Inflammatory macrophage treated with lipopolysaccharide for 1 hour (primary cell): ENCODE measurements at places on chromosomes 16 and 17.

- no peak for DNase-seq
These were observed 10.2 kb upstream of the ZNF18 start for GRCh38 chr17:12007466-12007865.

DNA sequence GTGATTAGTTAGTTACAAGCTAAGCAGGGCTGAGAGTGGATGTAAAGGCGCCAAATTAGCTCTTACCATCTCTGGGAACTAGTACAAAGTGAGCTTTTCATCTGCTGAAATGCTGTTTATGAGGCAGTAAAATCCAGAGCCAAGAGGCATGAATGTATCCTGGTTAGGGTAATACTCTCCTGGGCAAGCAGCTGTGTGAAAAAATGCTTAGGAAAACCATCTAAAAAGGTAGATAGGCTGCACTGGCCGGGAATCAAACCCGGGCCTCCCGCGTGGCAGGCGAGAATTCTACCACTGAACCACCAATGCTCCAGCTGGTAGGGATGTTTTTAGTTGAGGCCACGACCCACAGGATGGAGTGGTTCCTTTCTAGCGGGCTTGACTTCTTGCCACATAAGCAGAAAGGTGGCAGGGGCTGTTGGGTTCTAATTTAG lies 23.0 kb downstream of the VAC14 start:
- DNase-seq, result no peak

DNA sequence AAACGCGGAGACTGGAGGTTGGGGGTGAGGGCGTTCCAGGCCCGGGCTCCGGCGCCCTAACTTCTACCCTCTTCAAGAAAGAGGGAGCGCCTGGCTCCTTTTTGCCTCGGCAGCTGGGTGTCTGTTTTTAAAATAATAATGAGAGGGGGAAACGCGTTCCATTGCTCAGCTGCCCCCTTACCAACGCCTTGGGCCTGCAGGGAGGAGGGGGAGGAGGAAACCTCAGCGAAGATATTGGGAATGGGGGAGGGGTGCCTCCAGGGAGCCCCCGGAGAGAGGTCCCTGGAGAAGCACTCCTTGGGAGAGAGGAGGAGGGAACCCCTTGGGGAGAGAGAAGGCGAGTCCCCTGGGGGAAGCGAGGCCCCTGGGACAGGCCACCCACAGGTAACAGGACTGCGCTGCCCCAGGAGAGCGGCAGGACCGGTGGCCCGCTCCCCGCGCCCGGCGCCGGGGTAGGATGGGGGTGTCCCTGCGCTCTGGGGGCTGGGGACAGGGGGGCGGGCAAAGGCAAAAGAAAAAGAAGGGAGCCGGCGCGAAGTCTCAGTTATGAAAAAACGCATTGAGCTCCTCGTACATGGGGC lies 2.7 kb downstream of the NEUROD2 start:
- DNase-seq, result no peak

GRCh38 chr16:66924527-66925321 lies 611 bp downstream of the RRAD start:
- DNase-seq, result no peak

- peak; percentile 63 for DNase-seq
These were observed 12.2 kb upstream of the CDH5 start for GRCh38 chr16:66354034-66354909.

DNA sequence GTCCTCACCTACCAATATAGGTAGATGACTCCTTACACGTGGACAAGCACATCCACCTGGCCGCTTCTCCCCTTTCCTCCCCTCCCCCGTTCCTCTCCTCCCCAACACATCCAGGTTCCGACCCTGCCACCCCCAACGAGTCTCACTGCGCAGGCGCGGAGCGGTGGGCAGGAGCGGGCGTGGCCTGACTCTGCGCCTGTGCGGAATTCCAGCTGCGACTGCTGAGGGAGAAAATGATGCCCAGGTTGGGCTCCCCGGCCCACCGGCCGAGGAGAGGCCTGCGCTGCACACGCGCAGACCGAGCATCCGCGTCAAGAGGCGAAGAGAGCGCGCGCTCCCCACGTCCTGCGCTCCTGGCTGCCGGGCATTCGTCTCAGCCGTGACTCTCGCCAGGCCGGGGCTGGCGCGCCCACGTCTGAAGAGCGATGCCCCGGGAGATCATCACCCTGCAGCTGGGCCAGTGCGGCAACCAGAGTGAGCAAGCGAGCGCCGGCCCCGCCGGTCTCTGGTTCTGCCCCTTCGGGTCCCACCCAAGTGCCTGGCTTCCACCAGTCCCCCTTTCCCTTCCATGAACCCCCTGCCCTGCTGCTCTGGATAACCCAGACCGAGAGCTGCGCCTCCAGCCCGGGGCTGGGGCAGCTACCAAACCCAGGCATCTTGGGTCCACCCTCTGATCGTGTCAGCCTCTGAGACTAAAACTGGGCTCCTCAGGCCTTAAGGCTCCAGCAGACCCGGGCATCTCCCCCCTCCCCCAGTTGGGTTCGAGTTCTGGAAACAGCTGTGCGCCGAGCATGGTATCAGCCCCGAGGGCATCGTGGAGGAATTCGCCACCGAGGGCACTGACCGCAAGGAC lies at the start of gene TUBG2:
Gene TUBG2 (plus strand): TSS at position 206 of the 853 bp plus-strand sequence. CDS start 220 bp downstream, at position 426.
- peak; percentile 73 for DNase-seq

GRCh38 chr16:74275711-74276110 lies 20.9 kb upstream of the PSMD7 start:
- no peak for DNase-seq

GRCh38 chr16:86836503-86837129 lies 258.3 kb downstream of the FOXL1 start:
- no peak for DNase-seq

DNA sequence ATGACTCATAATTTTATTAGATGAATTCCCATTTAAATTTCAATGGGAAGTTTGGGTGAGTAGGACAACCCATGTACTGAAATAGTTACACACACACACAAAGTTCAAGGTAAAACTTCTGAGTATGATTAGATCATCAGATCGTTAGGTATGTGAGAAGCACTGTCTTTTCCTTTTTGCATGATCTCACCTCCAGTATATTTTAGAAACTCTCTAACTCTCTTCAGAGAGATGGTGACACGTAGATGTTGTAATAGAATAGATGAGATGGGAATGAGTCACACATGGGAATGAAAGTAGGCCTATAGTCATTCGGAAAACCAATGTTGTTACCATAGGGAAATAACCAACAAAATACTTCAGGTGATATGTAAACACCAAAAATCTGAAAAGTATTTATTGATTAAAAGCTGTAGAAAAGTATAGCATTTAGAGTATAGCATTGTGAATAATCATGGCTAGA lies 22.2 kb downstream of the KRT23 start:
- peak; percentile 76 for DNase-seq

GRCh38 chr17:50060951-50061712 lies 5.2 kb downstream of the ITGA3 start:
- no peak for DNase-seq

DNA sequence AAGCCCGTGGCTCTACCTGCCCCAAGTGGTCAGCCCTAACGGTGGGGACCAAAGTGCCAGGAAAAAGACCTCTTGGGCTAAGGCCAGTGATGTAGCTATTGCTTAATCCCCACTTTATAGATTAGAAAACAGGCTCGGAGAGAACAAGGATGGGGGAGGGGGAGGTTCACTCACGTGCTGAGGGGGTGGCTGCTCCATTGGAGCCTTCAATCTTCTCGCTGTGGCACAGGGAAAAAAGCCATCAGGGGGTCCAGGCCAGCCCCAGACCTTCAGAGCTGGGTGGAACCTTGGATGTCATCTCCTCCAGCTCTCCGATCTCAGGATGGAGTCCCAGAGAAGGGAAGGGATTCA lies 45.9 kb downstream of the SRCIN1 start:
- DNase-seq, result no peak

DNA sequence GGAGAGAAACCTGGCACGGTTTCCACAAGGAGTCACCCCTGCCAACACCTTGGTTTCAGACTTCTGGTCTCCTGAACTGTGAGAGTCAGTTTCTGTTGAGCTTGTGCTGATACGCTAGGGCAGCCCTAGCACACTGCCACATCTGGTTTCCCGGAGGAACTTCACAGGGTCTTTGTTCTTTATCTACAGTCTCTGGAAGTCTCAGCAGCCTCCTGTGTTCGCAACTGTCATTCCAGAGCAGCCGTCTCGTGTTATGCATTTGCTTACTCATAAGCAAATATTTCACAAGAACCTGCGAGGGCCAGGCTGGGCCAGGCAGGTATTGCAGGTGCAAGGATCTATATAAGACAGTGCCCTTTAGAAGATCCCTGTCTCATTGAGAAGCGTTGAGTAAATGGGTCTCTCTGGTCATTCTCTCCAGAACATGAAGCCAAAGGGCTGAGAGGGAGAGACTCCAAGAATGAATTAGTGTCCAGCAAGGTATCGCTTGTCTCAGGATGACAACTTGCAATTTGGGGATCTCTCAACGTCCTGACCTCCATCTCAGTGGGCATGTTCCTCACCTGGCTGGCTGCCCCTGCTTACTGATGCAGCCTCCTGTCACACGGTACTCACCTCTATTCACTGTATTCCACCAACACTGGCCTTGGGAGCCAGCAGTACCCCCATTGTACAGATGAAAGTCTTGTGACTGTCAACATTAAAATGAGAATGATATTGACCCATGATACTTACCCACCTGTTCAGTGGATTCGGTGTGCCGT lies 141.2 kb downstream of the WWOX start:
- no peak for DNase-seq

DNA sequence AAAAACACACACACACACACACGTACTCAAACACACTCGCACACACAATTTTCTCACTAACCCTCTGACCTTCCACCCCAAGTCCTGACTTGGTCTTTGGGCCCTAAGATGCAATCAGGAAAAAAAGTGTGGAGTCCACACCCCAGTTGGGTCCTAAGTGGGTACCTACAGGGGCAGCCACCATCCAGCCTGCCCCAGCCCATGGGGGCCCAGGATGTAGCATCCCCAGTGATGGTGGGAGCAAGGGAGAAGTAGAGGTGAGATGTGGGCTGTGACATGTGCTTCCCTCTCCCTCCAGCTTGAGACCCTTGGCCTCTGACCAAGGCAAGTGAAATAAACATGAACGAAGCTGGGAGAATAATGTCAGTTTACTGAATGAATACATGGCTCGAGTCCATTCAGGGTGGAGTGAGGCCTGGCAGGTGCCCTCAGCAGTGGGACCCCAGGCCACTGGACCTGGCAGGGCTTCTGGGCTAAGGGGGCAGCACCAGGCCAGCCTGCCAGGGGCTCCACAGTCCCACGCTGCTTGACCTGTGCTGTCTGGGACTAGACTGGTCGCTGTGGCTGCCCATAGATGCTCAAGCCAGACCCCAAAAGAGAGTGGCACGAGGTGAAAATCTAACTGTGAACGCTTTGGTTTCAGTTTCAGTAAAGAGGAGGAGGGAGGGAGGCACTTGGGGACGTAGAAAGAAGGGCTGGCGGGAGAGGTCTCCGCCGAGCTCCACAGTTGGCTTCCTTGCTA lies 73.7 kb downstream of the MRC2 start:
- DNase-seq, result no peak

DNA sequence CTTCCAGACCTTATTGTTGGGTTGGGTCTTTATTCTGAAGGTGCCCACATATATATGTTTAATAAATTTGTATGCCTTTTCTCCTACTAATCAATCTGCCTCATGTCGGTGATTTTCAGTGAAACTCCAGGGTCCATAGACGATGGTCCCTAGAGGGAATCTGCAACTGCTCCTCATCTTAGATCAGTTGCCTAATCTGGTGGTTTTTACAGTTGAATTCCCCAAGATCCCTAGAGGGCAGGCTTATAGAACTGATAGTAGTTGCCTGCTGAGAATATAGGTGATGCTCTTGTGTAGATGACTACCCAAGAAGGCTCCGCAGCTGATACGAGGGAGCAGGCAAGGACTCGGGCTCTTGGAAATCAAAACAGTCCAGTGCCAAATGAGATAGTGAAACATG lies 619.2 kb upstream of the C16orf82 start:
- no peak for DNase-seq

DNA sequence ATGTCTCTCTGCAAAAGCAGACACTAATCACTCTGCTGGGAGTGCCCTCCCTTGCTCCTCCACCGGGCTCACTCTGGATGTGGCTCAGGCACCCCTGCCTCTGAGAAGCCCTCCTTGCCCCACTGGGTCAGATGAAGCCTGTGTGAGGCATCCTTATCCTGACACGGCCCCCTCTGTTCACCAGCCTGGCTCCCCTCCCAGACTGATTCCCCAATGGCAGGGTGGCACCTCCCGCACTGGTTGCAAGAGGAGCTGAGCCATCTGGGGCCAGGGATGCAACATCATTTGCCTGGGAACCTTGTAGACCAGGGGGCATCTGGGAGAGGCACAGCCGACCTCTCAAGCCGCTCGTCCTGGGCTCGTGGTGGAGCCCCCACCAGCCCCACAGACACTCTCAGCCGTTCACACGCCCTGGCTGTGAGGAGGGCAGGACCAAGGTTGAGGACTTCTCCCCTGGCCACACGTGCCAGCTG lies 6.7 kb downstream of the SMTNL2 start:
- no peak for DNase-seq

DNA sequence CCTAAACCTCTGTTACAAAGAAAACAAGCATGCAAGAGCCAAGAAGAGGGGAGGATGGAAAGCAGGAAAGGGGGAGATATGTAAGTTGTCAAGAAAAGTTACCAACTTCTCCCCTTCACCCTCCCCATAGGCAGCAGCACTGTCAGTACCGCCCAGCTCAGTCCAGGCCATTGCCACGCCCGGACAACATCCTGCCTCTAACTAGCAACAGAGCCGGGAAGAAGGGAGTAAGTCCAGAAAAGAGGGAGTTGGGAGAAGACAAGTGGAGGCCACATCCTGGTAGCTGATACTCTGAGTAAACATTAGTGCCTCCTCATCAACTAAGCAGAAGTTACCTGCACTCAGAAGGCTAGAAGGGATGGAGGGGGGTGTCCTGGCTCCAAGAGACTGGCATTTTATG lies 113.6 kb downstream of the SMG6 start:
- DNase-seq, result no peak

DNA sequence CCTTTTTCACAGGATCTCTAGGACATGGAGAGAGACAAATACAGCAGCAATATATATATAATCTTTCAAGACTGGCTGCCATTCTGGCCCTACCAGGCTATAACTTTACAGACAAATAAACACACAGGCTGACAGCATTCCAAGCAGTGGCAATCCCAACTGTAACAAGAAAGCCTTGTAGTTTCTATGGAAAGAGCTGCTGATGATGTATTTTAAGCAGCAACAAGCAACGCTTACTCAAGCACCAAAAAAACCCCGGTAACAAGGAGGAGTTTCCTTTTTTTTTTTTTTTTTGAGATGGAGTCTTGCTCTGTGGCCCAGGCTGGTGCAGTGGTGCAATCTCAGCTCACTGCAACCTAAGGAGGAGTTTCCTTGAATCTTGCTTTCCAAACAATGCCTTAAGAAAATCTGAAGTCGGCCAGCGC lies 23.2 kb downstream of the LSM12 start:
- peak; percentile 92 for DNase-seq

- DNase-seq, result no peak
These were observed 34.1 kb upstream of the CDC6 start for GRCh38 chr17:40253565-40253964.

DNA sequence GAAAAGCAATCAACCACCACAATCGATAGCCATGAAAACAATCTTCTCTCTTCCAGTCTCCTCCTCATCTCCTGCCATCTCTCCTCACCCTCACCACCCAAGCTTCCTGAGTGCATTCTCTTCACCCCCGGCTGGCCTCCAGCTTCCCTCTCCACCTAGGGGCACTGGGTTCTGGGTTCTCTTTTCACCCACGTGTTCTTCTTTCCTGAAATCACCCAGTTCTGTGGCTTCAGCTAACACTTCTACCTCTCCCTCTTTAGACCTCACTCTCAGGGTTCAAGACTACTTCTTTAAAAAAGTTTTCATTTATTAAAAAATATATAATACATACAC lies 8.2 kb downstream of the ITGAM start:
- no peak for DNase-seq
